ENCODE measurements at places on chromosomes 12 and 14.
A peak's percentile ranks its signal among the peaks of the same experiment; 100 is the strongest.

DNA sequence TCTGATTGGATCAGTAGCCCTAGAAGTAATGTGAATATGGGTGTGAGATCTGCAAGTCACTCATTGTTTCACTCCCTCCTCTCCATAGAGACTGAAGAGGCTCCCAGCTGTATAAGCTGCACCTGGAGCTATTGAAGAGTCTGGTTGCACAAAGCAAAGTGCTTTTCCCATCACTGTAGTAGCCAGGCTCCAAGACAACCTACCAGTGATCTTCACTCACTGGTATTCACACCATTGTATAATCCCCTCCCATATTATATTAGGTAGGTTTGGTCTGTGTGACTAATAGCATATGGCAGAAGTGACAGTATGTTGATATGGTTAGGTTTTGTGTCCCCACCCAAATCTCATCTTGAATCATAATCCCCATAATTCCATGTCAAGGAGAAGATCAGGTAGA, 64.4 kb downstream of the ZFC3H1 start:
- DNase-seq = no peak

DNA sequence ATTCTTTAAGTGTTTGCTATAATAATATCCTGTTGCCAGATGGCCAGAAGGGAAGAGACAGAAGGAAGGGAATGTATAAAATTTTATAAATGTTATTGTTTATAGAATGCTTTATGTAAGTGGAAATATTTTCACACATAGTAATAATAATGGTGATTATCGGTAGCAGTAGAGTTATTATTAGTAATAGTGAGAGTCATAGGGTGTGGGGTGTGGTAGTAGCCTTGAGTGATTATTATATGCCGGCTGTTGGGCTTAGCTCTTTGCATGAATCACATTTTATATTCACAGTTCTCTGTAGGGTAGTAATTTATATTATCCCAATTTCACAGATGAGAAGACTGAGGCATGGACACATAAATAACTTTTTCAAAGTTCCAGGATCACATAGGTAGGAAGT, 391.4 kb downstream of the C12orf75 start:
- no peak for DNase-seq

DNA sequence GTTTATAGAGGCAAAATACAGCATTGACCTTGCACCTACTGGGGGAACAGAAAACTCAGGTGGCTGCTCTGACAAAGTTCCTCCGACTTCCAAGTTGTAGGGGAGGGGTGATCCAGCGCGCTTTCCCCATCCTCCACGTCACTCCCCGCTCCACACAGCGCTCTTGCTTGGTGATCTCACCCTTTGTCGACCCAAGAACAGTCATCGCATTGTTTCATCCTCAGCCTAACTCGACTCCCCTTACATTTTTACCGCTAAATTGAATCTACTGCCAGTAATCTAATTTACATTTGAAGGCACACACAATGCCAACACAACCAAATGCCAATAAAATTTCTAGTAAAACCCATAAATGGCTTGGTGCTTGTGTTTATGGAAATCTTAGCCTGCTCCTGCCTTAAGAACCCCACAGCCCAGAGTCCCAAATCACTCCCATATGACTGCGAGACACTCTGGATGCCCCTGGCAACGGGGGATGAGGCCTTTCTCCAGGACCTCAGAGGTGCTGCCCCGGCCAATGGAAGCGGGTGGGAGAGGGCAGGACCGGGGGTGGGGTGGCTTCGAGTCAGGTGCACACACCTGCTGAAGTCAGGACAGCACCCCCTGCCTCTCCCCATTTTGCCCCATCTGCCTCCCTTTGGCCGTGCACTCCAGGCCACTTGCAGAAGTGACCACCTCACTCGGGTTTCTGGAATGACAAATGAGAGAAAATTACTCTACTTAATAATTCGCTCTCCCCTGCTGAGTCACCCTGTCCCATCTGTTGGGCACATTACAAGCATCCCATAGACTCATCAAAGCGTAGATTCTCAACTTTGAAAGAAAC, 98.2 kb upstream of the GSC start:
- no peak for DNase-seq

- DNase-seq = peak; percentile 71
Measured at GRCh38 chr12:30695199-30696102, at the start of gene IPO8. Gene IPO8 (minus strand): TSS chr12:30695869. CDS start chr12:30695647, 222 bp downstream.

DNA sequence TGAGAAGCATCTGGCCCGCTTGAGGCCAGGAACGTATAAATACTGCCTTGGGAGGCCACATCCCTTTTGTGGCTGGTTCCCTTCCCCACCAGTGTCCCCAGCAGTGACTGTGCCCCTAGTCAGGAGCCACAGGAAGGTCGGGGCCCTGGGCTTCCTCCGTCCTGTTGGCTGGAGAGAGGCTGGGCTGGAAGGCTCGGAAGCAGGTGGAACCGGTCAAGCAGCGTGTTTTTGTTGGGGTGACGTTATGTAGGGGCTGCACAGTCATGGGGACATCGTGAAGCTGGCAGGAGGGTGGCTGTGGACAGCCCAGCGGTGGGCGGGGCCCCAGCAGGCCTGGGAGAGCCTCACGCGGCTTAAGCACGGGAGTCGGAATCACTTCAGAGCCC, 10.1 kb downstream of the XRCC3 start:
- DNase-seq = no peak

GRCh38 chr12:4059898-4060568, 186.8 kb upstream of the PARP11 start:
- no peak for DNase-seq

DNA sequence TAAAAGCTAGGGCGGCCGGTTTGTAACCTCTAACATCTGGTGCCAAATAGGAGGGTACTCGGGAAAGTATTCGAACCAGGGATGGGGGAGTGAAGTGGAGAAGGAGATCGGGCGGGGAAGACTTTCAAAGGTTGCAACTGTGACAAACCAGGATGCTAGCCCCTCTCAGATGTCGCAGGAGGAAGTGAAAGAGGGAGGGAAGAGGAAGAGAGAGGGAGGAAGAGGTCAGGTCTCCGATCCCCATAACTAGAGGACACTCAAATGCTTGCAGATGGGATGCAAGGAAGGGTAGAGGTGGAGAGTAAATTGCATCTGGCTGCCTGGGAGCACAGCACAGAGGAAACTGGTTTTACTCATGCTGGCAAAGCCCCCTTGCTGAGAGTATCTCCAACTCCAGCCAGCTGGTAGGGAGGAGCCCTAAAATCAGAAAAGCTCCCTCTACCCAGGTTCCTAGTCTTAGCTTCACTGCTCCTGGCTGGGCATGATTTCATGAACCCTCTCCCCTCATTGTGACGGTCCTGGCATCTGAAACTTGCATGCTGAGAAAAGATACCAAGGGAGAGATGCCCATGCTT, 696.7 kb upstream of the TBX3 start:
- no peak for DNase-seq

GRCh38 chr12:118356809-118357256, 15.9 kb downstream of the TAOK3 start:
- no peak for DNase-seq

- no peak for DNase-seq
Measured at GRCh38 chr12:67854351-67854750, 134.9 kb upstream of the IFNG-AS1 start.

DNA sequence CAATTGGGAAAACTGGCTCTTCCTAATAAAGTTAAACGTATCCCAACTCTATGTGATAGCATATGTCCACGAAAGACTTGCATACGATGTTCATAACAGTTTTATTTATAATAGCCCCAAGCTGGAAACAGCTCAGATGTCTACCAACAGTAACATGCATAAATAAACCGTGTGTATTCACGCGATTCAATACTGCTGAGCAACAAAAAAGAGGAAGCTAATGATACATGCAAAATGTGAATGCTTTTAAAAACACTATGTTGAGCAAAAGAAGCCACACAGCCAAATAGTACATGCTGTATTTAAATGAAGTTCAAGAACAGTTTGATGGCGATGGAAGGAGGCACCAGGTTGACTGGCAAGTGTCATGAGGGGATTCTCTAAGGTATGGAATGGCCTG, 55.7 kb downstream of the TRIM9 start:
- DNase-seq = no peak

DNA sequence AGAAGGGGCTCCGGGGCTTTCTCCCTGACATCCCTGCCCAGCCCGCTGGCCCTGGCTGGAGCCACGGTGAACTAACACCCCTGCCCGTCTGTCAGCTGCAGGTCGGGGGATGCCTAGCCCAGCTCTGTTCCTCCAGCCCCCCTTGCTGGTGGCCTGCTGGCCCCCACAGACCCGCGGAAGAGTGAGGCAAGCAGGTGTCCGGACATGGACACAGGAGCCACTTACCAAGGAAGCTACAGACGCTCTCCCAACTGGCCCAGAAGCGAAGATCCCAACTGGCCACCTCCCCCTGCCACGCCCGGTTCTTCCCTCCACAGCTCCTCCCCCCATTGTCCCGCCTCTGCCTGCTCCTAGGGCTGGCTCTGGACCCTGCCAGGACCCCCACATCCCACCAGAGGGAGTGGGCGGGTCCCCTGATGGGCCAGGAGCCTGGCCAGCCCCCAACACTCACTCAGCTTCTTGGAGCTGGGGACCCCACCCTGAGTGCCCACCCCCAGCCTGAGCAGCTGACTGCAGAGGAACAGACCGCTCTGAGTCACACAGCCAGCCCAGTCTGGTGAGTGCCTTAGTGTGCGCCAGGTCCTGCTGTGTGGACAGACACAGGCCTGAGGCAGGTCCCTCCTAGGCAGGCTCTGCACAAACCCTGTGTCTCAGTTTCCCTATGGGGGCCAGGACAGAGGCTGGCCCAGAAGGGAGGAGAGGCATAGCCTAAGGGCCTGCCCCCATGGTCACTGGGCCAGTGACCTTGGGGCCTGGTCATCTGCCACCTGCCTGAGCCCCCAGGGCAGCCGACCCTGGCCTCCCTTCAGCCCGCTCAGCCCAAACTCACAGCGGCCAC, 7.7 kb downstream of the AHNAK2 start:
- no peak for DNase-seq

- DNase-seq = no peak
Measured at GRCh38 chr14:79161571-79161970, 991.4 kb downstream of the NRXN3 start.

DNA sequence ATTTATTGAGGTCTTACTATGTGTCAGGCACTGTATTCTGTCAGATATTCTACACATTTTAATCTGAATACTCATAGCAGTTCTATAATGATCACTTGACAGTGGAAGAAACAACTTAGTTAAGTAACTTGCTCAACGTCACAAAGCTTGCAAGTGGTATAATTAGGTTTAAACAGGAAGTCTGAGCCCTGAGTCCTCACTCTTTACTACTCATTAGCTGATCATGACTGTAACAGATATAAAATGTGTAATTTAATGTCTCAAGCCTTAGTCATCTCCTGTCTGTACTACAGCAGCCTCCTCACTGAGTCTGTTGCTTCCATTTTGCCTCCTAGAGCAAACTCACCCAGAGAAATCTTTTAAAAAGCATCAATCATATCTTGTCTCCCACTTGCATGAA, 38.9 kb downstream of the PPP4R4 start:
- DNase-seq = no peak

DNA sequence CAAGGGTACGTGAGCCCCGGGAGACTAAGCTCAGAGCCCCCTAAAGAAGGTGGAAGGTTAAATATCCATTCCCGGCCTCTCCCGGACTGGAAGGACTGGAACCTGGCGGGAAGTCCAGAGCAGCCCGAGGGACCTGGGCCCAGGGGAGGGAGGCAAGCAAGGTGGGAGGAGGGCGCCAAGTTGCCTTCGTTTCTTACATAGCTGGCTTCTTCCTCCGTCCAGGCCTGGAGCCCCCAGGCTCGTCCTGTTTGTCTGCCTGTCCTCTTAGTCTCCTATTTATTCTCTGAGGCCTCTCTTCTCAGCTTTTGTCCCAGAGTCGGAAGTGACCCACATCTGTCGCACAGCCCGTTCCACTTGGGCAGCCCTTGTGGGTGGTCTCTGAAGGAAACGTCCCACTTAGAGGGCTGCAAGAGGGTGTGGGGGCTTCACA, 745 bp downstream of the PCK2 start:
- DNase-seq = no peak

DNA sequence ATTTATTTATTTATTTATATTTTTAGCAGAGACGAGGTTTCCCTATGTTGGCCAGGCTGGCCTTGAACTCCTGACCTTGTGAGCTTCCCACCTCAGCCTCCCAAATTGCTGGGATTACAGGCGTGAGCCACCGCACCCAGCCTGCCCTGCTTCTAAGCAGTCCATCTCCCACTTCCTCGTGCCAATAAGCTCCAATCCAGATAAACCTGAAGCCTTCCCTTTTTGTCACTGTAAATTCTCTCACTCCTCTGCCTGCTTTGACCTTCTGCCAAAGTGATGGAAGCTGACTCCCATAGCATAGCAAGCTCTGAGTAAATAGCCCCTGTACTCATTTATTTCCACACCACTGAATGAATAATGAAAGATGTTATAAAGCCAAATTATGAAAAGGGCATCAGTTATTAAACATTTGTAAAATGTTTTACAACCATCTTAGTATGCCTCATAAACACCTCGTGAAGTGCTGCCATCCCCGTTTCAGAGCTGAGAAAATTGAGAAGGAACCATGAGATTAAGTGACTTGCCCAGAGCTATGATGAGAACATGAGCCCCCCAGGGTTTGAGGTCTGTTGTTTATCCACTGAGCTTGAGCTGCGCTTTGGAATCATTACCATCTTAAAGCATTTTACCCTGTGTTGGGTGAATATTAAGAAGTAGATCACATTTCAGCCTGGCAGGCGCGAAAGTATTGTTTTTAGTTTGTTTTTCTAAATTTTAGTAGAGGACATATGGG, 30.4 kb downstream of the MANSC1 start:
- no peak for DNase-seq

- no peak for DNase-seq
Measured at GRCh38 chr12:51907083-51907855, at the start of gene ACVRL1. Gene ACVRL1 (plus strand): TSS chr12:51907504. CDS start chr12:51912475, 4,971 bp downstream.

DNA sequence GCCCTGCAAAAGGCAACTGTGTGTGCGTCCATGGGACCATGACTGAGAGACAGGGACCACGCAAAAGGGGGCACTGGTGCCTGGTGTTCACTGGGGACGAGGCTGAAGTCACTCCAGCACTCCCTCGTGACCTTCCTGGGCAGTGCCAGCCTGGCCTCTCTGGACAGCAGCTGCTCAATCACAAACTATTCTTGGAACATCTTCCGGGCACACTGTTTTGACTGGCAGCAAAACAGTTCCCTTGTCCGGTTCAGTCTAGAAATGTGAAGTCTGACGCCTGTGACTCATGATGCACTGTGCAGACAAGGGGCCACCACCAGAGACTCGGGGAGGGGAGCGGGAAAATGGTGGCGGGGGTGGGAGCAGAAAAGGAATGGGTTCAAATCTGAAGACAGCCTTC, 20.8 kb downstream of the SNRNP35 start:
- no peak for DNase-seq

- no peak for DNase-seq
Measured at GRCh38 chr14:65238456-65238855, 136.1 kb upstream of the MAX start.
